Spinal cord (tissue), 10 donors: ENCODE measurements at places on chromosomes 11 and 22. TPM values are rescaled to one million over a fixed set of nuclear protein-coding genes. Genes with fewer than 3 reads are reported as not detected.
A peak's percentile ranks its signal among the peaks of the same experiment; 100 is the strongest.

- H3K36me3 ChIP-seq, result peaks cover 57% of the 10 kb centered on the region
- no peak for DNase-seq
- H3K27ac ChIP-seq, result no peak overlapping the region
- H3K4me3 ChIP-seq, result peak overlapping the region; percentile 98
Observed at GRCh38 chr11:206002-206384, 1.2 kb downstream of the BET1L start.

DNA sequence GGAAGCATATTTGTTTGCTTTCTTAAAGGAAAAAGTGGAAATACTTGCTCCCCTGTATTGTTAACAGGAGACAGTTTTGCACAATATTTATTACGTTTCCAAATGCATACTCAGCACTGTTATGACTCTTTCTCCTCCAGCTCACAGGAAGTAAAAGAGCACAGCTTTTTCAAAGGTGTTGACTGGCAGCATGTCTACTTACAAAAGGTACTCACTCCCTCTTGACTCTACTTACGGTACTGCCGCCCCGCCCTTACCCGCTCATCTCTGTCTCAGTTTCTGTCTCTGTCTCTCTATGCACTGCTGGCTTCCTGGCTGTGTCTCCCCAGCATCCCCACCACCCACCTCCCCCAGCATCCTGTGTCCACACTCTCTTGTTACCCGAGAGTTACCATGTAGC is 32.2 kb upstream of the MYO18B start:
- DNase-seq, result no peak
- no peaks in the 10 kb centered on the region for H3K4me1 ChIP-seq
- H3K4me3 ChIP-seq, result no peak overlapping the region
- H3K36me3 ChIP-seq, result peaks cover 15% of the 10 kb centered on the region
- no peak overlapping the region for H3K27ac ChIP-seq
- no peaks in the 10 kb centered on the region for H3K27me3 ChIP-seq

- no peak overlapping the region for H3K27ac ChIP-seq
- no peak overlapping the region for H3K4me3 ChIP-seq
- no peaks in the 10 kb centered on the region for H3K27me3 ChIP-seq
- no peaks in the 10 kb centered on the region for H3K36me3 ChIP-seq
- no peaks in the 10 kb centered on the region for H3K4me1 ChIP-seq
Observed at GRCh38 chr11:57116654-57117053, 65.1 kb upstream of the LRRC55 start.

DNA sequence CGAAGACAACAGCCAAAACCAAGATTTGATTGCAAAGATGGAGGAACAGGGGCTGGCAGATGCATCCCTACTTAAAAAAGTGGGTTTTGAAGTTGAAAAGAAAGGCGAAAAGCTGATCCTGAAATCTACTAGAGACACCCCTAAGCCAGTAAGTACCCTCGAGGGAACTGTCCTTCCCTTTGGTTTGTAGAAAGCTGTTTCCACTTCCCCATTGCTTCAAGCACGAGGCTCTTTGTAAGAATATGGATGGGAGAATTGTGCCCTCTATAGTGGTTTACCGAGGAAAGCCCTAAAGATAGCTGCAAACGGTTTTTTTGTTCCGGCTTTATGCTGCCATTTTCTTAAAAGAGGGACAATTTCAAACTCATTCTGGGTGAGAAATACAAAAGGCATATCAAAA is 133.9 kb downstream of the WNT7B start:
- no peak for DNase-seq
- H3K36me3 ChIP-seq, result no peaks in the 10 kb centered on the region
- no peak overlapping the region for H3K4me3 ChIP-seq
- H3K4me1 ChIP-seq, result peaks cover 34% of the 10 kb centered on the region
- peak overlapping the region; percentile 37 for H3K27ac ChIP-seq

GRCh38 chr11:20066013-20066782 is 94.1 kb downstream of the DBX1 start:
- H3K4me3 ChIP-seq, result no peak overlapping the region
- H3K4me1 ChIP-seq, result no peaks in the 10 kb centered on the region
- no peak overlapping the region for H3K27ac ChIP-seq
- DNase-seq, result no peak
- peaks cover 5% of the 10 kb centered on the region for H3K36me3 ChIP-seq

DNA sequence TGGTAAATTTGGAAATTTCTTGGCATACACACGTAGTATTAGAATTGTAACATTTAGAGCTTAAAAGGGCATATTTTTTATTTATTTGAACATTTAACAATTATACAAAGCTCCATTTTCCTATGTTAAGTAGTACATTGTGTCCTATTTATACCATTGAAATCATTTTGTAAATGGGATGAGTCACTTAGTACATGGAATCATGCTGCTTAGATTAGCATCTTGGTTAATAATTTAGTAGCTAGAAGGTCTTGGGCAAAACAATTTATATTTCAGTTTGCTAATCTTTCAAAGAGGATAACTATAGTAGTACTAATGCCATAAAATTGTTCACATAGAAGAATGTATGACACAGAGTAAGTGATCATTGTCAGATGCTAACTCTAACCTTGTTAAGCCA is 450.1 kb upstream of the LUZP2 start:
- no peak overlapping the region for H3K27ac ChIP-seq
- no peaks in the 10 kb centered on the region for H3K4me1 ChIP-seq
- no peaks in the 10 kb centered on the region for H3K27me3 ChIP-seq
- no peaks in the 10 kb centered on the region for H3K36me3 ChIP-seq
- H3K4me3 ChIP-seq, result no peak overlapping the region
- DNase-seq, result no peak

- H3K4me1 ChIP-seq, result peaks cover 50% of the 10 kb centered on the region
- no peaks in the 10 kb centered on the region for H3K27me3 ChIP-seq
- peaks cover 32% of the 10 kb centered on the region for H3K36me3 ChIP-seq
- H3K27ac ChIP-seq, result peak overlapping the region; percentile 86
Observed at GRCh38 chr22:37893583-37893983, 12.5 kb upstream of the MICALL1 start.

DNA sequence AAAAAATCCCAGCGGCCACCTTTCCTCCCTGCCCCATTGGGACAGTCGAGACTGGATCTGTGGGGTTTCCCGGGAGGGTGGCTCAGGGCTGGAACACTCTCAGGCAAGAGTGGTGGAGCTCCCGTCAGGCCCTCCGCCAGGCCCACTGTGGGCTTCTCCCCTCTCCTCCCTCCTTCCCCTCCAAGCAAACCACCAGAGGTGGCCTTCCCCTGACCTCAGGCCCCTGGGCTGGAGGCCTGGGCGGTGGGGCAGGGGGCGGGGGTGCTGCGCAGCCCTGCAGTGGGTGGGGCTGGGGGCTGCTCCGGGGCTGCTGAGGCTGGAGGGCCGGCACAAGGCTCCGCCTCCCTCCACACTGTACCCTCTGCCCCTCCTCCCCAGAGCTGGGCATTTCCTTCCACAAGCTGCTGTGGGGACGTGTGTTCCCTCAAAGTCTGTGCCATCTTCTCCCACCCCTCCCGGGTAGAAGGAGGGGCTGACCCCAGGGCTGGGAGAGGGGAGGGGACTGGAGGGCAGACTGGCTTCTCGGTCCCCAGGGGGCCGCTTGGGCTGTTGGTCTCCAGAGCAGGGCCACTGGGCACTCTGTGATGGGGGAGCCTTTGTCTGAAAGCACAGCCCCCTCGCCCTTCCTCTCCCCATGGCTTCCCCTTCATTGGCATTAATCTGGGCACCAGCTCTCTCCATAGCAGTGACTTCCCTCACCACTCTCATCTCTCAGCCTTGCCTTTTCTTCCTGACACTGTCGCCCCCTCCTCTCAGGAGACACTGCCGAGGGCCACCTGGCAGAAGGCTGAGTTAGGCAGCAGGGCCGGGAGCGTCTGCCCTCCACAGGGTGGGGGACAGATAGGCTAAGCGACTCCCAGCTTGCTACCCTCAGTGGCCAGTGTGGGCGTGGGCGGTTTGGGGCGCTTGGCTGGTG is 7.1 kb downstream of the RCOR2 start:
- H3K27me3 ChIP-seq, result no peaks in the 10 kb centered on the region
- peaks cover 53% of the 10 kb centered on the region for H3K4me1 ChIP-seq
- H3K27ac ChIP-seq, result peak overlapping the region; percentile 79
- H3K36me3 ChIP-seq, result peaks cover 88% of the 10 kb centered on the region
- no peak overlapping the region for H3K4me3 ChIP-seq
- DNase-seq, result no peak

Gene SLC22A6
- 340 TPM for total RNA-seq

Gene BACE1
- total RNA-seq, result 50.3 TPM

DNA sequence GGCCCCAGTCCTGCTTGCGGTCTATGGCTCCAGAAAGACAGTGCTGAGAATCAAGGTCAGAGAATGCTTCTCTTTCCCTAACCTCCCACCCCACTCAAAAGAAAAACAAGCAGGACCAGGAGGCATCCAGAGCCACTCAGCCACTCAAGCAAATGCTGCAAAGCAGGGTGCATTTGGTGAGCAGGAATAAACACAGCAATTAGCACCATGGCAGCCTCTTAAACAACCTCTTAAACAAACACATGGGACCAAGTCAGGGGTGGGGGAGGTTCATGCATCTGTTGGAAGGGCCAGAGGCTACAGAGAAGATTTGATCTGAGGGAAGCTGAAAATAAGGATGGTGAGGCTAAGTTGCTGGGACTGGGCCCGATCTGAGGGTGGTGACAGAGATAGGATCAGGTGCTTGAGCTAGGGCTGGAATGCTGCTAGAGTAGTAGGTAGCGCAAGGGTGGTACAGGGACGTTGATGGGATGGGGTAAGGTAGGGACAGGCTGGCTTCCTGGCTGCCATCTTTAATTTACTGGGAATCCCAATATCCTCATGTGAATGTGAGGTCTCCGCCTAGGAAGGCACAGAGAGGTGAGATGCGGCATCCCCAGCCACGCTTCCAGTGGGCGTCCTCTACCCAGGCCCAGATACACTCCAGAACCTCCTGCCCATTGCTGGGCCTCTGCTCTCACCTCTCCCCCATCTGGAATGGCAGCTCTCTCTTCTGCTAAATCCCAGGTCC is 26.6 kb upstream of the LMO1 start:
- H3K27me3 ChIP-seq, result peaks cover 8% of the 10 kb centered on the region
- DNase-seq, result no peak
- H3K4me3 ChIP-seq, result no peak overlapping the region
- no peaks in the 10 kb centered on the region for H3K36me3 ChIP-seq

DNA sequence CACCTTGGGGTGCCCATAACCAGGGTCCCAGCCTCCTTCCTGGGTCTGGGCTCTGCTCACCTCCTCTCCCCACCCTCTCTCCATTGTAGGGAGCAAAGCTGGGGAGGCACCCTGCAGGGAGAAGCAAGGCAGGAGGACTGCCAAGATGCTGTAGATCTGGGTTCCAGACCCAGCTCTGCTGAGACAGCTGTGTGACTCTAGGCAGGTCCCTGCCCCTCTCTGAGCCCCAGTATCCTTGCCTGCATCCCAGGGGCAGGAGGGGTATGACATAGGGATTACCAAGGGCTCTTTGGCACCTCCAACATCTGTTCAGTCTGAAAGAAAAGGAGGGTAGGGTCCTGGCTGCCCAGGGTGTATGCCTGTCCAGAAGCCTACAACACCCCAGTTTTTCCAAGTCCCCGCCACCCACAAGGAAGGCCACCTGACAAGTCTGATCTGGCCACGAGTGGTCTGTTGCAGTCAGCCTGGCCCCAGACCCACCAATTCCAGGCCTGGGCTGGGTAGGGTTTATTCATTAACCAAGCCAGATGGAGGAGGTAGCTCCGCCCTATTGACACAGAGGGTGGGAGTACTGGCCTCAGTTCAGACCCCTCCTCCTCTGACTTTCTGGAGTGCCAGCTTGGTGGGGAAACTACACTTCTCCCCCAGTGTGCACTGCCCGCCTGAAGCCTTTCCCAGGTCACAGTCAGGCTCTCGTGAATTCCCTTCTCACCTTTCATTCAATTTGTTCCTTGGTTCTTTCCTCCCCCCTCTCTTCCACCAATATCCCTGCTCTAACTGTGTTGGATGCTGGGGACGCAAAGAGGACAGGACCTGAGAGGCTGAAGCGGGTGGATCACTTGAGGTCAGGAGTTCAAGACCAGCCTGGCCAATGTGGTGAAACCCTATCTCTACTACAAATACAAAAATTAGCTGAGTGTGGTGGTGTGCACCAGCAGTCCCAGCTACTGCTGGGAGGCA is 15.0 kb downstream of the STARD10 start:
- H3K36me3 ChIP-seq, result peaks cover 37% of the 10 kb centered on the region
- peaks cover 59% of the 10 kb centered on the region for H3K4me1 ChIP-seq
- H3K27ac ChIP-seq, result no peak overlapping the region
- no peaks in the 10 kb centered on the region for H3K27me3 ChIP-seq
- no peak overlapping the region for H3K4me3 ChIP-seq

Gene PGR
- 4.9 TPM for total RNA-seq

GRCh38 chr22:50141891-50142363 is 28.6 kb upstream of the PANX2 start:
- no peaks in the 10 kb centered on the region for H3K36me3 ChIP-seq
- DNase-seq, result no peak
- no peaks in the 10 kb centered on the region for H3K27me3 ChIP-seq

Gene PAX6
- total RNA-seq, result 9.4 TPM

Gene OR5A1
- not detected for total RNA-seq

Gene DUSP8
- total RNA-seq, result 2.9 TPM

GRCh38 chr22:30297991-30298701 is 8.8 kb upstream of the CASTOR1 start:
- H3K4me1 ChIP-seq, result peaks cover 20% of the 10 kb centered on the region
- H3K27ac ChIP-seq, result no peak overlapping the region
- peaks cover 90% of the 10 kb centered on the region for H3K36me3 ChIP-seq
- H3K27me3 ChIP-seq, result no peaks in the 10 kb centered on the region

Gene OR56A1
- 0.06 TPM for total RNA-seq

DNA sequence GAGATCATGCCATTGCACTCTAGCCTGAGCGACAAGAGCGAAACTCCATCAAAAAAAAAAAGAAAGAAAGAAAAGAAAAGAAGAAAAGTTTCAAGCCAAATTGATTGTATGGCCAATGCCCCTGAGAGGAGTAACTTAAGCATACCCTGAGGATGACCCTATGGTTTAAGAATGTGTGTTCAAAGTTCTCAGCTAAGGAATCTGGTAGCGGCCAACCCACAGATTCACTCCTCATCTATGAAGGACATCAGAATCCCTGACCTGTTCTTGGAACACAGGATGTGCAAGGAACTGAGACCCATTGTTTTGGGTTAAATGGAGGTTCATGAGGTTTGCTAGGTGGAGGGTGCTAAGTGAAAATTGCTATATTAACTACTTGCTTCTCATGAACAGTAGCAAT is 18.1 kb downstream of the IZUMO1R start:
- H3K36me3 ChIP-seq, result no peaks in the 10 kb centered on the region
- H3K4me3 ChIP-seq, result no peak overlapping the region
- H3K27ac ChIP-seq, result no peak overlapping the region
- DNase-seq, result no peak

GRCh38 chr11:22344081-22344480 is 5.9 kb downstream of the SLC17A6 start:
- H3K36me3 ChIP-seq, result no peaks in the 10 kb centered on the region
- H3K4me3 ChIP-seq, result no peak overlapping the region
- H3K27ac ChIP-seq, result no peak overlapping the region
- peaks cover 61% of the 10 kb centered on the region for H3K27me3 ChIP-seq

Gene MMP10
- not detected for total RNA-seq

DNA sequence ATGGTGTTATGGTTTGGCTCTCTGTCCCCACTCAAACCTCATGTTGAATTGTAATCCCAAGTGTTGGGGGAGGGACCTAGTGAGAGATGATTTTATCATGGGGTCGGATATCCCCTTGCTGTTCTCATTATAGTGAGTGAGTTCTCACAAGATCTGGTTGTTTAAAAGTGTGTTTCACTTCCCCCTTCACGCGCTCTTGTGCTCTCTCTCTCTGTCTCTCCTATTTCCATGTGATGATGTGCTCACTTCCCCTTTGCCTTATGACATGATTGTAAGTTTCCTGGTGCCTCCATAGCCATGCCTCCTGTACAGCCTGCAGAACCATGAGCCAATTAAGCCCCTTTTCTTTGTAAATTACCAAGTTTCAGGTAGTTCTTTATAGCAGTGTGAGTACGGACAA is 765.1 kb downstream of the KCNA4 start:
- H3K27ac ChIP-seq, result no peak overlapping the region
- no peaks in the 10 kb centered on the region for H3K27me3 ChIP-seq
- DNase-seq, result no peak
- no peaks in the 10 kb centered on the region for H3K36me3 ChIP-seq
- H3K4me3 ChIP-seq, result no peak overlapping the region
